Stomach (tissue), 19 donors: ENCODE measurements at places on chromosomes 12 and 14. TPM values are rescaled to one million over a fixed set of nuclear protein-coding genes. Genes with fewer than 3 reads are reported as not detected.

DNA sequence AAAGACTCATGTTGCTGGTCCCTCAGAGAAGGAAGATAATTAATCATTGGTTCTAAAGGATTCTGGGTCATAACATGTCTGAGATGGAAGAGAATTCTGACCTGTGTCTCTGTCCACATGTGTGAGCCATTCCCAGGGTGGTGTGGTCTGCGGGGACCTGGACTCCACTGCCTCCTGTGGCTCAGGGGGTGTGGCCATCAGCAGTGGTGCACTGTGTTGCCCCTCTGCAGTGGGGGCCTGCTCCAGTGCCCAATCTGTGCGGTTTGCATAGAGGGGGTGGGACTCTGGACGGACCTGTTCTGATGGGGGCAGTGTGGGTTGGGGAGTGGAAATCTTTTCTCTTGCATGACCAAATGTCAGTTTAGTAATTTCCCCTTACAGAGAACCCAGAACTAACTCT lies 13.5 kb downstream of the KRT85 start:
- H3K27me3 ChIP-seq: no peaks in the 10 kb centered on the region
- no peak for DNase-seq
- no peak overlapping the region for H3K27ac ChIP-seq

The SLC25A47 gene
- not detected for total RNA-seq

DNA sequence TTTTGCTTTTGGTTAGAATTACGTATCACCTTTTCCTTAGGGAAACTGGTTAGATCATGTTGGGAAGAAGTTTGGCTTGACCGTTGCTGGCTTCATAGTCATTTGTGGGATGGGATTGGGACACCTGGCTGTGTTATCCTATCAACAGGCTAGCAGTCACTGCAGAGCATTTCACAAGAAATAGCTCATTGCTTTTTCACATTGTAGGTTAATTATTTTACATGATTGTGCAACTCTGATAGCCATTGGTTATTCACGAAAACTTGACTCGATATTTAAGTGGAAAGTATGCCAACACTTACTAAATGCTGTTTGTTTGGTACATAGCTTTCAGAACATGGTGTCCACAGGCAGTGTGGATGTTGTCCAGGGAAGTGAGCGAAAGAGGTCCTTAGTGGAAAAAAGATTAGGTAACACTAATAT lies 89.4 kb downstream of the NKX2-1 start:
- no peaks in the 10 kb centered on the region for H3K4me1 ChIP-seq
- H3K27me3 ChIP-seq: no peaks in the 10 kb centered on the region
- H3K4me3 ChIP-seq: no peak overlapping the region
- no peak overlapping the region for H3K27ac ChIP-seq
- no peak for DNase-seq

DNA sequence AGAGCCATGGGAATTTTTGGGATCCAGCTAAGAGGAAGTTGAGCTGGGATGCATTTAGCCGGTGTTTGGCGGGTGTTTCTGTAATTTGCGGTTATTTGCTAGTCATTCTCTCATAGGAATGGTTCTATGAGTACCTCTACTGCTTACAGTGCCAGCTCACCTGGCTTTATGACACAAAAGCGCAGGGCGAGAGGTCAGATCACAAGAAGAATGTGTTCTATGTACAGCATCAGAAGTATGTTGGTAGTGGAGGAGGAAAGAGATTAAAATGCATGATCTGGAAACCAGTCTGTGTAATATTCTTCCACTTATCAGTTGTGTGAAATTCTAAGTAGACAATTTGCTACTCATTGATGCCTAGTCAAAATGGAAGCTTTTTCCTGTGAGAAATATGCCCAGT lies 173.3 kb downstream of the ADCK1 start:
- H3K36me3 ChIP-seq: no peaks in the 10 kb centered on the region
- no peak for DNase-seq
- no peak overlapping the region for H3K27ac ChIP-seq
- no peaks in the 10 kb centered on the region for H3K4me1 ChIP-seq

- H3K27me3 ChIP-seq: no peaks in the 10 kb centered on the region
- DNase-seq: no peak
- no peak overlapping the region for H3K27ac ChIP-seq
Observed at GRCh38 chr12:14307004-14307403, 58.5 kb upstream of the ATF7IP start.
